Astrocyte (in vitro differentiated cells and primary cell): ENCODE measurements at places on chromosomes 7 and 10. TPM values are rescaled to one million over a fixed set of nuclear protein-coding genes. Genes with fewer than 3 reads are reported as not detected.
A peak's percentile ranks its signal among the peaks of the same experiment; 100 is the strongest.

- no peak for DNase-seq
Measured at GRCh38 chr7:158403013-158403821, 184.4 kb downstream of the PTPRN2 start.

DNA sequence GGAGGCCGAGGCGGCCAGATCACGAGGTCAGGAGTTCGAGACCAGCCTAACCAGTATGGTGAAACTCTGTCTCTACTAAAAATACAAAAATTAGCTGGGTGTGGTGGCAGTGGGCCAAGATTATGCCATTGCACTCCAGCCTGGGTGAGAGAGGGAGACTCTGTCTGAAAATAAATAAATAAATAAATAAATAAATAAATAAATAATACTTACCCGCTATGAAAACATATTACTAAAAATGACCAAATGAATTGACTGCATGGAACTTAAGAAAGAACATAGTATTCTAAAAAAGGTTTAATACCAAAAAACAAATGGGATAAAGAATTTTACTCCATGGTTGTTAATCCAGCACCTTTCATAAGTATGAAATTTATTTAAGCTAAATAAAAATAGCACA lies 305.0 kb downstream of the GATA3 start:
- DNase-seq, result no peak

GRCh38 chr7:150412016-150412415 lies 32.9 kb downstream of the ZNF775 start:
- no peak for DNase-seq

GRCh38 chr7:67854221-67855178 lies 857.9 kb downstream of the TYW1 start:
- DNase-seq, result no peak

DNA sequence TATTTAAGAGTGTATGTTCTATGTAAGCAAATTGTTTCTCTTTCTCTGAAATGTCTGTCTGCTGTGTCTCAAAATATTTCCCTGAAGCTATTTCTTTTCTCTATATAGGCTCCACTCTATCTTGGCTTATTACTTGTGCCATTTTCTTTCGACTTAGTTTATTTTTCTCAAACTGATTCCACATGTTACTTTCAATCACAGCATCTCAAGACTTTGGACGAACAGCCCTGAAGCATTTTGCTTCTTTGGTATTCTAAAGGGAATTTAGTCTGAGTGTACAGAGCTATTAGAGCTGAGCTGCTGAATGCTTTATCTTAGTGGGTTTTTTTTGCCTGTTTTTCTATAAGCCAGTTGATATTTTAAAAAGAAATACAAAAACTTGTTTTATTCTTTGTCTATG lies 95.7 kb downstream of the PLXDC2 start:
- DNase-seq, result no peak

- peak; percentile 67 for DNase-seq
Measured at GRCh38 chr7:127809261-127809702, 157.3 kb downstream of the SND1 start.

DNA sequence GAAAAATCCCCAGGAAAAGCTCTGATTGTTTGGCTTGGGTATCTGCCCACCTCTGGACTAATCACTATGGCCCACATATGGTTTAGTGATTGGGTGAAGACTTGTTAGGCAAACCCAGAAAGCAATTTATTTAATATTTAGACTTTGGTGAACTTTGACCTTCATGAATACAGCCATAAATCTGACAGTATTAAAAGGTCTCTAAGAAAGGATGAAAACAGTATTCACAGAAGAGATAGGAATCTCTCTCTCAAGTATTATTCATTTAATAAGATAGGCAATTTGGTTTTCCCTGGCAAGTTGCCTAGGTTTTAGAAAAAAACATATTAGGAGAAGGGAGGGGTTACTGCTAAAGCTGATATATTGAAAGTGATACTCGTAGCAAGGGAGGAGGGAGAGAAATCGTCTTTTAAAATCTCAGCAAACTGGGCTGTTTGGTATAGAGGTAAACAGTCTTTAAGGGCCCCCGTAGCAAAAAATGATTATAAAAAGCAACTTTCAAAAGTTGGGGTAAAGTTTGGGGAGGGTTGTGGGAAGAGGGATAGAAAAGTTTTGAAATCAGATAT lies 57.1 kb downstream of the LSMEM1 start:
- DNase-seq, result no peak

DNA sequence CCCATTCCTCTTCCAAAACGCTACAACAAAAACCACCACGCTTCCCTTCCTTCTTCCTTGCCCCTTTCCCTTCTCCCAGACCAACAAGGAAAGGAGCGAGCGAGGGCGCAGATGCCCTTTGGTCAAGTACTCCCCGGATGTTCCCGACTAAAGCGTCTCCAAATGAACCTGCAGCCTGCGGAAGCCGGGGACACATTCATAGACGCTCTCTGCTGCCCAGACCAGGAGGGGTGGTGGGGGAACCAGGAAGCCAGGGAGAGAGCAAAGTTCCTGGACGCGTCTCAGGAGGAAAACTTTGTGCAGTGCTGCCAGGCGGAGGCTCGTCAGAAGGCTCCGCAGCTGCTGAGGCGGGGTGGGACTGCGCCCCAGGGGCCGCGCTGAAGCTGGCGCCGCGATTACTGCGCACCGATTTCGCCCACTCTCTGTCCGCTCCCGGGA lies 754 bp downstream of the SEMA3D start:
- peak; percentile 59 for DNase-seq

DNA sequence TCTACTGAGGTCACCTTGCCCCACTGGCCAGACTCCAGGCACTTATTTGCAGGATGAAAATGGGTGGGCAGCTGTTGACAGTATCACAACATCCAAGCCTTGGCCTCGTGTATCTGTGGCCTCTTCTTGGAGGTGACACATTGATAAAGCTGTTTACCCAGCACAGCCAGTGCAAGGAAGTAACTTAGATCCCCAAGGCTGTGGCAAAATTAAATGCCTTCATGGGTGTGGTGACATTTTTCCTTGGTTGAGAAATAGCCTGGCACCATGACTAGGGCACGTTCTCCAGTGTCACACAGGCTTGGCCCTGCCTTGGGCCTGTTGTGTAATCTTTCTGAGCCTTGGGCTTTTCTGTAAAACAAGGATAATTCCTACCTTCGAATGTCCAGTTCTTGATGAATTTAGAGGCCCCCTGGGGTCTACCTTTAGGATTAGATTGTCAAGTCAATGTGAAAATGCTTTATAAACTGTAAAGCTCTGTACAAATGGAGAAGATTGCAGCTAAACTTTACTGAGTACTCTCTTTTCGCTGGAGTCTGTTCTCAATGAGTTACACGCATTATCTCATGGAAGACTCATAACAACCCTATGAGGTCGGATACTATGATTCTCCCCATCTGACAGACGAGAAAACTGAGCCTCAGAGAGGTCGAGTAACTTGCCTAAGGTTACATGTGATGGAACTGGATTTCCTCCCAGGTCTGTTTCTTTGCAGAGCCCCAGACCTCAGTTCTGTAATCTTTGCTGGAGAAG lies 46.7 kb upstream of the LOXL4 start:
- no peak for DNase-seq

GBX1 gene
- total RNA-seq, result not detected in 2 replicates

EGR2 gene
- 12.1 and 22.9 TPM in 2 replicates for total RNA-seq

- DNase-seq, result no peak
Measured at GRCh38 chr7:18655912-18656311, 160.4 kb downstream of the HDAC9 start.

FZD1 gene
- total RNA-seq, result 5.4 and 6.8 TPM in 2 replicates

TCAF1 gene
- total RNA-seq, result 90.8 and 97.4 TPM in 2 replicates

DNA sequence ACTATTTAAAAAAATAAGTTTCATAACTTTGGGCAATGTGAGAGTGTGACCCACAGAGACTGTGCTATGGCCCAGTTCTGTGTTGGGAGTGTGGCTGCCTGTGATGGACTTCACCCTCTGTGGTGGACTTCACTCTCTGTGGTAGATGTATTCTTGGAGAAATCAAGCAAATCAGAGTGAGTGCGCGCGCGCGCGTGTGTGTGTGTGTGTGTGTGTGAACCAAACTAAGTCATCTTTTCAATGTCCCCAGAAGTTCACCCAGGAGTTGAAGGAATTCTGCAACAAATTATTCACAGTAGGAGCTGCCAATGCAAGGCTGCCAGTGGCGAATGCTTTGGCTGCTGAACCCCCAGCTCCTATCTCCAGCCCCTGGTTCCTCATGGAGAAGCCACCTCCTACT lies 184.5 kb downstream of the ADAM12 start:
- DNase-seq, result peak; percentile 63

DNA sequence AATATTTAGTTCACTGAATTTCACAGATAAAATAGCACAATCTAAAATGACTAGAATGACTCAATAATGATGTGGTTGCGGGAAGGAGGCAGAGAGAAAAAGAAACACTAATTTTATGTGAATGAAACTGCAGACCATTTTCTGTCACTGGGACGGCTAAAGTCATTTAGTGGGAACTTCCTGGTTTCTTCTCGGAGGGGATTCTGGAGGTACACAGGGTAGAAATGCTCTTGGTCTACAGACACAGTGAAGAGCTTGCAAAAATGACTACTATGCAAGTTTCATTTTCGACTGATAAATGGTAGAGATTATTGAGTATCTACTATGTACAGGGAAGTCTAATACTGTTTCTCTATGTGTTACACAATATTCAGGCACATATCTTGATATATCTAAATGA lies 63.5 kb upstream of the LRRN3 start:
- DNase-seq, result no peak

DNA sequence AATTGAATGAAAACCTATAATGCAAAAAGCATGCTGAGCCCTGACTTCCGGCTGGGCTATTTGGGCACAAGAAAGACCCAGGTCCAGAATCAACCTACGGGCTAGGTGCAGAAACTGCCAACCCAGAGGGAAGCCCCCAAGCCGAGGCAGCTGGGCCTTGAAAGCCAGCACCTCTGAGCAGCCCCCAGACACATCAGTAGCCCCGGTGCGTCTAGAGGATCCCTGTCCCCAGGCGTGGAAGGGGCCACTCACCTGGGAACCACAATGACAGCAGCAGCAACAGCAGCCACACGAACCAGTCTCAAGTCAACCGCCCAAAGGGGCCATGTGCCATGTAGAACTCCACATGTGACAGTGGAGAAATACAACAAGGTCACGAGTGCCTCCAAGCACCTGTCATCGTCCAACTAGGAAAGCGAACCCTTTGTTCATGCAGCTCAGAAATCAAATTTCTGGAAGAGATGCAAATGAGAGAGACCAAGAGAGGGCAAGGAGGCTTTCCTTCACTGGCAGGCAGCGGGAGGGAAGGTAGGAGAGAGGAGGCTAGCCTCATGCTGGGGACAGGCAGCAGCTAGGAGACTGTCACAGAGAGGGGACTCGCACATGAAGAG lies 57.5 kb upstream of the CHST15 start:
- DNase-seq, result no peak

GRCh38 chr10:78248651-78249464 lies 215.2 kb downstream of the RPS24 start:
- DNase-seq, result peak; percentile 84

- no peak for DNase-seq
Measured at GRCh38 chr7:101943889-101944600, 126.6 kb downstream of the CUX1 start.

TBRG4 gene
- total RNA-seq, result 55.2 and 65.2 TPM in 2 replicates

LAMB4 gene
- total RNA-seq, result 0.16 and 0.41 TPM in 2 replicates

ZNF33B gene
- 6.7 and 10.1 TPM in 2 replicates for total RNA-seq

COL13A1 gene
- 0.65 and 0.86 TPM in 2 replicates for total RNA-seq

LIPM gene
- not detected in 2 replicates for total RNA-seq
